ENCODE measurements at places on chromosomes 7 and 10.

GRCh38 chr10:36187380-36188079, 545.4 kb upstream of the FZD8 start:
- DNase-seq, result no peak

DNA sequence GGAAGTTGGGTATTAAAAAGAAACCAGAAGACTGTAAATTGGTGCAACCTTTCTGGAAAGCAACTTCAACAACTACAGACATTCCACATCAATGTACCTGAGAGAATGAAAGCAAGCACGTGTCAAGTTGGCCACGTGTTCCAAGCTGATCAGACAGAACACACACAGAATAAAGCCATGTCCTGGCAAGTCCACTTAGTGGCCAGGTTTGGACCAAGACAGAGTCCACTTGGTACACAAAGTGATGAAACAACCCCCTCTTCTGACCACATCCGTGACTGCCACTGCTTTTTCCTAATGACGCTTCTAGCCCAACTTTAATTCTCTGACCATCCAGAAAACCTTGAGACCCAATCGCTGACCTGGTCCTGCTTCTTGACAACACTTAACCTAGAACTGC, 109.4 kb downstream of the ABLIM1 start:
- no peak for DNase-seq

DNA sequence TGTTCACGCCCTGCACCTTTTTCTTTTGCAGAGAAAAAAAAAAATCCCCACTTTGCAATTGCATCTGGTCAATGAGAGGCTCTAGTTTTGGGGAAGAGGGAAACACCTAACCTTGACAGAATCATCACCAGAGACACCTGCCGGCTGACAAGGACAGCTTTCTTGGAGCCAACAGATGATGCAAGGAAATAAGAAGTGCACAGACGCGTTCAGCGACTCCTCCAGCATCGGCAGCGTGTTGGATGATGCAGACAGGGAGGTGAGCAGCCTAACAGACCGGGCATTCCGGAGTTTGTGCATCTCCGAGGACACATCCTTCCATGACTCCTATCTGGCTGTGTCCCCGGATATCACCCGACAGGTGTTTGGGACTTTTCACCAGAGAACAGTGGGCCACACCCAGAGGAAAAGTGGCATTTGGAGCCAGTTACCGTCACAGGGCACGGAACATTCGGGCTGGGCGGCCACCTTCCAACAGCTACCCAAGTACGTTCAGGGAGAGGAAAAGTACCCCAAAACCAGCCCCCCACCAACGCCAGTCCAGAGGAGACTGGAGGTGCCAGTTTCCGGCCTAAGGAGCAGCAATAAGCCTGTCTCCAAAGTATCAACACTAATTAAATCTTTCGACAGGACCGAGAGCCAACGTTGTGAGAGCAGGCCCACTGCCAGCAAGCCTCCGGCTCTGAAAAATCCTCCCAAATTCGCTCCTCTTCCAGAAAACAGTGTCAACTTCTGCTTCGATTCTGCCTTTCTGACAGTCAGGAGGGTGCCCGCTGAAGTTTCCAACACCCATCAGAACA, 23.6 kb downstream of the C10orf71 start:
- DNase-seq, result no peak

DNA sequence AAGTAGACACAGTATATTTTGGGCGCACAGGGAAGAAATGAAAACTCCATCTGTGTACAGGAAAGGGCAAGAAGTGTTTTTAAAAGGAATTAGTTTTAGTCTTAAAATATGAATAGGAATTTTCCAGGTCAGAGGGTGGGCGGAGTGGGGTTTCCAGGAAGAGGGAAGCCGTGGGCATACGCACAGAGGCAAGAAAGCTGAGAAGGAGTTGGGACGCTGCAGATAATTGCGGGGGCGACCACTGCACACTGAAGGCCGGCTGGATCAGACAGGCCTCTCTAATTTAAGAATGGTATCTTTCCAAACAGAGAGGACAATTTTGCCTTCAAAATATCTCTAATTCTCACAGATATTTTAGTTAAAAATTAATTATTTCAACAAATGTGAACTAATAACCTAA, 189.1 kb upstream of the INHBA start:
- DNase-seq, result no peak

DNA sequence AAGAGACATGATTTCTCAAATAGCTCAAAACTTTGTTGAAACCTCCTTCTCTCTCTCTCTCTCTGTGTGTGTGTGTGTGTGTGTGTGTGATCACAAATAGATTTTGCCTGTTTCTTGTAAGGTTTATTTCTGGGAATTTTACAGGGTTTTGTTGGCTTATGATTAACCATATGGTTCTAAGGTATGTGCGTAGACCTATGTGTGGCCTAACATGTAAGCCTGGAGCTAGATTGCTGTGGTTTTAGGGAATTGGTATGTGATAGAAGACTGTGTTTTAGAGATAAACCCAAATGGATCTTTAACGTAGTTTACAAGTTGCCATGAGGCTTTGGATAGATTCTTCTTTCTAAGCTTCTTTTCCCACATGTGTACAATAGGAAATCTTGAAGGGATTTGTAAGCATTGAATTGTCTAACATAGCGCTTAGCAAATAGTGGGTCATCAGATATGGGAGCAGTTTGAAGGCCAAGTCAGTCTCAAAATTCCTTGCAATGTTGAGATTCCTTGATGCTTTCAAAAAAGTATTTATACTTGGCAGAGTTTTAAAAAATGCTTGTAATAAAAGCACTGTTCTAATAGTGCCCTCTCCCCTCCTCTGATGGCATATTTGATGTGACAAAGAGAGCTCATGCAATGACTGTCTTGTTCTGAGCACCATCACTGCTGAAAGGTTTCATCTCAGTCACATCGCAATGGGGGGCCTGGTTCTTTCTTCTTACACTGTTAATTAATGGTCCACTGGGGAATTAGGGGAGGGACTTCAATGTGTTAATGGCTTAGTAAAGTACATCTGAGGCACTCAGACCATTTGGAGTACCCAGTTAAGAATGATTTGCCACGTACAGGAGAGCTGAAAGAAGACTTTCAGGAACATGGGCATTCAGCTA, 118.2 kb downstream of the SNX10 start:
- DNase-seq, result no peak

DNA sequence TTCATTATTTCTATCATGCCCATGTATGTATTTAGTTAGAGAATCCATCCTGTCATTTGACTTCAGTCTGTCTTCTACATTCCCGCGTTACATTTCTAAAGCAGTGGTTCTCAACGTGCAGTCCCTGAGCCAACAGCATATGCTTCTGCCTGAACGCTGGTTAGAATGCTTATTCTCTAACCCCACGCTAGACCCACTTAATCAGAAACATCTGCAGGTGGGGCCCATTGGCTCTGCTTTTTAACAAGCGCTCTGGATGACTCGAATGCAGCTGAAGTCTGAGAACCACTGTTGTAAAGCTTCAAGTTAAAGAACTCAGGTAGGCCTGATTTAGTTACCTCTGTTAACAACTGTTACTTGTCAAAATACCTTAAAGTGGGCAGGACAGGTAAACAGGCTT, 38.2 kb downstream of the NEUROD6 start:
- DNase-seq, result peak; percentile 3

GRCh38 chr7:17206349-17206905, 92.0 kb upstream of the AHR start:
- no peak for DNase-seq

- no peak for DNase-seq
Measured at GRCh38 chr7:155441856-155442255, 16.1 kb upstream of the EN2 start.

- no peak for DNase-seq
Measured at GRCh38 chr7:112515989-112516388, 35.2 kb downstream of the LSMEM1 start.

GRCh38 chr10:22103701-22104470, 100.4 kb upstream of the DNAJC1 start:
- no peak for DNase-seq

DNA sequence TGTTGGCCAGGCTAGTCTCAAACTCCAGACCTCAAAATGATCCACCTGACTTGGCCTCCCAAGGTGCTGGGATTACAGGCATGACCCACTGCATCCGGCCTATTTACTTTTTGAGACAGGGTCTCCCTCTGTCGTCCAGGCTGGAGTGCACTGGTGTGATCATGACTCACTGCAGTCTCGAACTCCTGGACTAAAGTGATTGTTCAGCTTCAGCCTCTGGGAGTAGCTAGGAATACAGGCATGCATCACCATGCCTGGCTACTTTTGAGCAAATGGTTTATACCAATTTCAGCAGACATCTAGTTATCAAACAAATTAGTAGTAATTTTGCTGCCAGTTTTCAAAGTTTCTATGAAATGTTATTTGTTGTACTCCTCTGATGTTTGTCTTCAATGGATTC, 2.2 kb upstream of the WAC start:
- DNase-seq, result no peak

DNA sequence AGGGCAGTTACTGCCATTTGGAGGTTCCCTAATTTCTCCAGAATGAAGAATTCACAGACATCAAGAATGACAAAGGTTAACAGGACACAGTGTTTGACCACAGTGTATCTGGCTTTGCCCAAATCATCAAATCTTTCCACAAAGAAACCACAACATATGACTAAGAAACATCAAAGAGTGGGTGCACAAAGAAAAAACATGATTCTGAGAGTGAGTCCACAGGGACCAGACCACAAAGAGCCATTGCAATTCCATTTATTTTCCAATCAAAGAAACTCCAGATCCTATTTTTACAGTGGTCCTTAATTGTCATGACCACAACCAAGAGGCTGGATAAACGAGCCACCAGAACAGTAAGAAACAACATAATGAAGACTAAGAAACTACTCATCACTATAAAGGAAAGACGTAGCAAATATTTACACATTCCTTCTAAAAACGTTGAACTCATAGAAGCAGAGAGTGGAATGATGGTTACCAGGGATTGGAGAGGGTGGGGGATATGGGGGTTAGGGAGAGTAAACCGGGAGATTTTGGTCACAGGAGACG, 286.5 kb downstream of the DOCK4 start:
- peak; percentile 8 for DNase-seq

- no peak for DNase-seq
Measured at GRCh38 chr10:59909815-59910214, 3.5 kb upstream of the CCDC6 start.

DNA sequence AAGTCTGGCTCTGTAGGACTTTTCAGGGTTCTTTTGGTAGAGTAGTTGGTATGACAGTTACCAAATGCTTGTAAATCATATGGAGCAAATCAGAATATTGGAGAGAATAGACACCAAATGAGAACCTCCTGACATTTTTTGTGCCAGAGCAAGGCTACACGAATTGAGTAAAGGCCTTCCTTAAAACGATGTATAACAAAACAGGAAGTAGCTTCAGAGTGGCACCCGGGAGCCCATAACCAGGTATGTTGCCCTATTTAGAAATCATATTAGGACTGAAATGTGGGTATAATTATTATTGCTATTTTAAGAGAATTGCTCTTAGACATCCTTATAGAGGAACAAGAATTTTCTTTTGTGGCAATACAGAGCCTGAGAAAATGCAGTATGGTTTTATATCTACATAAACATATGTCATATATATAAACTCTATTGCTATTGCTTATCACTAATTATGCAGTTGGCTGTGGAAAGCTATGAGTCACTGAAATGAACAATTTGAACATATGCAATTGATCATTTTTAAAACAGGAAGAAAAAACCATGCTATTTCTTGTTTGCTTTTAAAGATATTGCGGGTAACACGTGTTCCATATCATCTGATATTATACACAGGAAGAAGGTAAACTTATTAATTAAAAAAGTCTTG, 197.4 kb upstream of the MTPN start:
- DNase-seq, result no peak

GRCh38 chr7:99373091-99374066, 1.2 kb upstream of the ARPC1B start:
- DNase-seq, result no peak

GRCh38 chr7:33287738-33288137, 158.4 kb downstream of the BBS9 start:
- no peak for DNase-seq

DNA sequence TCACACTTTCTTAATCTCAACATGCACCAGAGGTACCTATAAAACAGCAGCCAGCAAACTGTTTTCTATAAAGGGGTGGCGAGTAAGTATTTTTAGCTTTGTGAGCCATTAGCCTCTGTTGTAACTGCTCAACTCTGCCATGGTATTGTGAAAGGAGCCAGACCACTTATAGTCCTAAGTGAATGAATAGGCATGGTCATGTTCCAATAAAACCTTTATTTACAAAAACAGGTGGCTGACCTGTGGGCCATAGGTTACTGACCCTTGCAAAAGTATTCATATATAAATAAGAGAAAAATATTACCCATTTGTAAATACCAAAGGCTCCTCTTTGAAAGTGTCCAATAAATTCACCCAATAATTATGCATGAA, 50.3 kb downstream of the ICA1 start:
- no peak for DNase-seq

DNA sequence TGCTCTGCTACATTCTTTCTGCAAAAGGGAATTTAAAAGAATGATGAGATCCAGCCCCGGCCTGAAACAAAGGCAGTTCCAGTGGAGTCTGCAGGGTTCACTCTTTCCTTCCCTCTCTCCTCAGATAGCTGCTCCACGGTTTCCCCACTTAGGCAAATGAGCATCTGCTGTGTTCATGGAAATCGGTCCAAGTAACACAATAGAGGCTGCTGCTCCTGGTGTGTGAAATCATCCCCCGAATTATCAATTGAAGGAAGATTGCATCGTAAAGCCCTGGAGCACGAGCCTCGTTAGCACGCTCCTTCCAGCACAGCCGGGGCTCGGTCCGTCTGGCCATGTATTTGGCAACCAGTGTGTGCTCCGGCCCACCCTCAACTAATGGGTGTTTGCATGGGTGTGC, 108.3 kb upstream of the DPP6 start:
- no peak for DNase-seq

DNA sequence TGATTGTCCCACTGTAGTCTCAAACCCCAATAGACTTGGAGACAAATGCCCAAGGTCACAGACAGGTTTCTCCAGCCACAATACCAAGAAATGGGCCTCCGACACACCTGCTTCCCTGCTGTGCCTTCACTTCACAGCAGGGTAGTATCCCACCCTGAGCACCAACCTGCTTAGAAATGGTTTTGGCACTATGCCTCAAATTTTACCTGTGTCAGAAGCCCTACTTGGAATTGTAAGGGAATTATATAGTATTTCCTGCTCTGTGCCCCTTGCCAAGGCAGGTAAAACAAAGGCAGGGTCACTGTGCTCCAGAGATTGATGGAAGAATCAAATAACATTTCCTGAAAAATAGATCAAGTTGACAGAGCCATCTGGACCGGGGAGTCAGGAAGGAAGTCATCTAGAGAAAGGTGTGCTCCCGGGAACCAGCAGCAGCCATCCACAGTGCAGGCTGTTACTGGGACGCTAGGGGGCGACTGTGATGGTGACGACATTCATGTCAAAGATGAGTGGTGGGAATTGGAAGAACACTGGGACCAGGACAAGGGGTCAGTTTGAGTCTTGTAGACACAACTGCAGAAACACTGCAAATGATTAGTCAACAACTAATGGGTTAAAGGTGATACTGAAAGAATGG, 117.8 kb upstream of the AKR1E2 start:
- DNase-seq, result no peak

DNA sequence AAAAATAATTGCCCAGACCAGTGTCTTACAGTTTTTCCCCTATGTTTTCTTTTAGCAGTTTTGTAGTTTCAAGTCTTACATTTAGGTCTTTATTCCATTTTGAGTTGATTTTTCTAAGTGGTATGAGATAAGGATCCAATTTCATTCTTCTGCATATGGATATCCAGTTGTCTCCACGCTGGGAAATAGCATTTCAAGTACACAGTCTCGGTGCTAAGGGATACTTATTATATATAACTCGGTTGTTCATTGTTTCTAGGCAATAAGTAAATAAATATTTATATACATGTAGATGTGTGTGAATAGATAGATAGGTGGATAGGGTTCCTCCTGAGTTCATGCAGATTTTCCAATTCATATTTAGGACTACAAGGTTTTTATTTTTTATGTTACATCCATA, 16.0 kb downstream of the TAF3 start:
- DNase-seq, result no peak

Measured in fibroblast of skin of left quadriceps (primary cell).